ENCODE measurements at places on chromosomes 5 and 9. TPM values are rescaled to one million over a fixed set of nuclear protein-coding genes. Genes with fewer than 3 reads are reported as not detected.

- no peak overlapping the region for H3K27ac ChIP-seq
- DNase-seq, result no peak
- H3K4me3 ChIP-seq, result no peak overlapping the region
- no peaks in the 10 kb centered on the region for H3K27me3 ChIP-seq
- no peaks in the 10 kb centered on the region for H3K36me3 ChIP-seq
Observed at GRCh38 chr5:8870959-8871355, 674.9 kb downstream of the SEMA5A start.

DNA sequence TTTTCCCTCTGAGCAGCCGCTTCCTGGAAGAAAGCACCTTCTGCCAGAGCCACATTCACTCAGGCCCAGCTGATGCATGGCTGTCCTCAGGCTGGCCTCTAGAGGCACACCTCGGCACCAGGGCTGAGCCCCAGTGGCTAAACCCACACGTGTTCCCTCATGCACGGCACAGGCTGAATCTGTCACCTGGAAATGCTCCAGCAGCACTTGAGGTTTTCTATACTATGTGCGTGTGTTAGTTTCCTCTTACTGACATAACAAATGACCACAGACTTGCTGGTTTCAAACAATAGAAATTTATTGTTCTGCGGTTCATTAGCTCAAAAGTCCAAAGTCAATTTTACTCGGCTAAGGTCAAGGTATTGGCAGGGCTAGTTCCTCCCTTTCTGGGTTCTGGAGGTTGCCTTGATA, 141.4 kb downstream of the LRRC70 start:
- peaks cover 6% of the 10 kb centered on the region for H3K27me3 ChIP-seq
- no peaks in the 10 kb centered on the region for H3K36me3 ChIP-seq
- peak; percentile 41 for DNase-seq
- H3K27ac ChIP-seq, result no peak overlapping the region
- no peaks in the 10 kb centered on the region for H3K4me1 ChIP-seq

- DNase-seq, result no peak
- no peaks in the 10 kb centered on the region for H3K27me3 ChIP-seq
- no peak overlapping the region for H3K27ac ChIP-seq
- peaks cover 13% of the 10 kb centered on the region for H3K4me1 ChIP-seq
- H3K4me3 ChIP-seq, result no peak overlapping the region
Observed at GRCh38 chr9:134892820-134893420, 12.3 kb downstream of the FCN2 start.

GRCh38 chr5:11903614-11904264, 507 bp downstream of the CTNND2 start:
- H3K27me3 ChIP-seq, result peaks cover 55% of the 10 kb centered on the region
- H3K4me3 ChIP-seq, result peak overlapping the region; percentile 71
- DNase-seq, result peak; percentile 57
- no peak overlapping the region for H3K27ac ChIP-seq
- H3K36me3 ChIP-seq, result no peaks in the 10 kb centered on the region
- H3K4me1 ChIP-seq, result peaks cover 11% of the 10 kb centered on the region

DNA sequence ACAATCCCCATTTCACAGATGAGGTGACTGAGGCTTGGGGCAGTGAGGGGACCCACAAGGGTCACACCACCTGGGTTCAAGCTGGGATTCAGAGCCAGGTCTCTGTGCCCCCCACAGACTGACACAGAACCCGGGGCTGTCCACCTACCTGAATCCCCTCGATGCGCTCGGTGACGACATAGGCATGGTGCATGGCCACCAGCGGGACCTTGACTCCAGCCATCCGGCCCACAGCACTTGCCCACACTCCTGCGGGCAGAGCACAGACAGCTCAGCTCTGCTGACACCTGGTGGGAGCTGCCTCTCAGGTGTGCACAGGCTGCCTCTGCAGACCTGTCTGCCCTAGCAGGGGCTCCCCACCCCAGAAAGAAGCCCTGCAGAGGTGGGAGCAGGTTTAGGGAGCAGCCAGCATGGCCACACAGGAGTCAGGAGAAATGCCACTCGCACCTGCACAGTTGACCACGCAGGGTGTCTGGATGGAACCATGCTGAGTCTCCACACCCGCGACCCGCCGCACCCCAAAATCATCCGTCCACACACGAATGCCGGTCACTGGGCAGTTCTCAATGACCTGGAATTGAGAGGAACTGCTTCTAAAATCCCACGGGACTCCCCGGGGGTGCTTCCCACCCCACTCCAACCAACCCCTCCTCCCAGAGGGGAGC, 8.4 kb downstream of the SARDH start:
- no peaks in the 10 kb centered on the region for H3K4me1 ChIP-seq
- no peak for DNase-seq
- no peaks in the 10 kb centered on the region for H3K27me3 ChIP-seq
- no peak overlapping the region for H3K27ac ChIP-seq
- no peaks in the 10 kb centered on the region for H3K36me3 ChIP-seq
- no peak overlapping the region for H3K4me3 ChIP-seq

- H3K27me3 ChIP-seq, result no peaks in the 10 kb centered on the region
- DNase-seq, result peak; percentile 70
- peaks cover 12% of the 10 kb centered on the region for H3K4me1 ChIP-seq
- H3K4me3 ChIP-seq, result no peak overlapping the region
- no peaks in the 10 kb centered on the region for H3K36me3 ChIP-seq
Observed at GRCh38 chr5:101306391-101307137, 403.5 kb upstream of the ST8SIA4 start.

DNA sequence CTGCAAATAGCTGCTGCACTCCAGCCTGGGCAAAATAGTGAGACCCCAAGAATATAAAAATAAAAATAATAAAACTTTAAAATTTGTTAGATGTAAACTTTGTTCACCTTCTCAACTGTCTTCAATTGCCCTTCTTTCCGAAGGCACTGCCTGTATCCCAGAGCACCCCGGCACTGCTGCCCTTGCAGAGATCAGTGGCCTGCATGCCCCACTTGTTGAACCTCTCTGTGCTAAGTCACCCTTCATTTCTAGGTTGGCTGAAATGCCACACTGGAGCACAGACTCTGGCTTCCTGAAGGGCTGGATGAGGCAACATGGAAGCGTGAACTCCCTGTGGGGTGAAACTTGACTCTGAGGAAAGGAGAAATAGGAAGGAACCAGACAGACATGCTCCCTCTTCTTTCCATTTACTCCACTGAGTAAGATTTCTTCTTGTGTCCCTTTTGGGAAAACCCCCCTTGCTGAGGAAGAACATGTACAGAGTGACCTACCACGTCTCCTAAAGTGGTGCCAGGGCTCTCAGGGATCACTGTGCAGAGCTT, 8.4 kb upstream of the JMY start:
- no peaks in the 10 kb centered on the region for H3K27me3 ChIP-seq
- no peak for DNase-seq
- peaks cover 14% of the 10 kb centered on the region for H3K4me1 ChIP-seq
- no peak overlapping the region for H3K27ac ChIP-seq

GRCh38 chr5:59180515-59180914, 597.6 kb downstream of the RAB3C start:
- no peaks in the 10 kb centered on the region for H3K27me3 ChIP-seq
- H3K4me1 ChIP-seq, result no peaks in the 10 kb centered on the region
- H3K27ac ChIP-seq, result no peak overlapping the region
- H3K4me3 ChIP-seq, result no peak overlapping the region

GRCh38 chr9:35962126-35962906, 4.4 kb upstream of the OR2S2 start:
- no peaks in the 10 kb centered on the region for H3K36me3 ChIP-seq
- H3K27me3 ChIP-seq, result no peaks in the 10 kb centered on the region
- DNase-seq, result peak; percentile 56

GRCh38 chr9:35563791-35564197, 41.3 kb upstream of the TESK1 start:
- DNase-seq, result no peak
- H3K4me3 ChIP-seq, result no peak overlapping the region
- H3K27me3 ChIP-seq, result no peaks in the 10 kb centered on the region
- no peak overlapping the region for H3K27ac ChIP-seq

DNA sequence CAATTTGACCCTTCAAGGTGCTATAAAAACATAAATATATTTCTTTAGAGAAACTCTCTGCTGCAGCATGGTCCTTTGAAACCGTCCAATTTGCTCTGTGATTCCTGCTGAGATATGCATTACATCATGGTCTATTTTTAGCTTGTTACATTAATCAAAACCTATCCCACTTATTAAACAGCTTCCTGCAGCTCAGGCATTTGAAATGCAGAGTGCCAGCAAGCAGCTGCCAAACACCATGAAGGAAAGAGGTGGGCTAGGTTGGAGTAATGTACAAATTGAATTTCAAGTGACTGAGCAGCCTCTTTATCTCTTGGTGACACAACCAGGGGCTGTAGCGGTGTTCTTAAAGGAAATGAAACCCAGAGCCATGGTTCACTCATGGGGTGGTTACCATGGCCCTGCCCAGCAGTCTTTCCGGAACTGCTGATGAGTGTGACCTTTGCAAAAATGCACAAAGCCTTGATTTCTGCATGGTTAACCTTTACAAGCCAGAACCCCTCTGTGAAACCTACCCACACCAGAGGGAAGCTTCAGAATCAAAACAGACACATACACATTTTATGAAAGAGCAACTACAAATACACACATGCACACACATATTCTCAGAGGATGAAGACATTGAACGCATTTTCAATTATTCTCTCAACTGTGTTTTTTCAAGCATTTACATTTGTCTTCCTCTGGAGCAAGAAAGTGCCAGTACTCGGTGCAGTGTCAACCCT, 155.8 kb upstream of the ZNF608 start:
- H3K36me3 ChIP-seq, result no peaks in the 10 kb centered on the region
- no peaks in the 10 kb centered on the region for H3K27me3 ChIP-seq
- H3K4me1 ChIP-seq, result peaks cover 6% of the 10 kb centered on the region
- H3K4me3 ChIP-seq, result no peak overlapping the region
- no peak overlapping the region for H3K27ac ChIP-seq

GRCh38 chr5:163306421-163306820, 131.0 kb upstream of the CCNG1 start:
- H3K36me3 ChIP-seq, result no peaks in the 10 kb centered on the region
- H3K27me3 ChIP-seq, result peaks cover 19% of the 10 kb centered on the region
- H3K4me3 ChIP-seq, result no peak overlapping the region
- no peaks in the 10 kb centered on the region for H3K4me1 ChIP-seq

DNA sequence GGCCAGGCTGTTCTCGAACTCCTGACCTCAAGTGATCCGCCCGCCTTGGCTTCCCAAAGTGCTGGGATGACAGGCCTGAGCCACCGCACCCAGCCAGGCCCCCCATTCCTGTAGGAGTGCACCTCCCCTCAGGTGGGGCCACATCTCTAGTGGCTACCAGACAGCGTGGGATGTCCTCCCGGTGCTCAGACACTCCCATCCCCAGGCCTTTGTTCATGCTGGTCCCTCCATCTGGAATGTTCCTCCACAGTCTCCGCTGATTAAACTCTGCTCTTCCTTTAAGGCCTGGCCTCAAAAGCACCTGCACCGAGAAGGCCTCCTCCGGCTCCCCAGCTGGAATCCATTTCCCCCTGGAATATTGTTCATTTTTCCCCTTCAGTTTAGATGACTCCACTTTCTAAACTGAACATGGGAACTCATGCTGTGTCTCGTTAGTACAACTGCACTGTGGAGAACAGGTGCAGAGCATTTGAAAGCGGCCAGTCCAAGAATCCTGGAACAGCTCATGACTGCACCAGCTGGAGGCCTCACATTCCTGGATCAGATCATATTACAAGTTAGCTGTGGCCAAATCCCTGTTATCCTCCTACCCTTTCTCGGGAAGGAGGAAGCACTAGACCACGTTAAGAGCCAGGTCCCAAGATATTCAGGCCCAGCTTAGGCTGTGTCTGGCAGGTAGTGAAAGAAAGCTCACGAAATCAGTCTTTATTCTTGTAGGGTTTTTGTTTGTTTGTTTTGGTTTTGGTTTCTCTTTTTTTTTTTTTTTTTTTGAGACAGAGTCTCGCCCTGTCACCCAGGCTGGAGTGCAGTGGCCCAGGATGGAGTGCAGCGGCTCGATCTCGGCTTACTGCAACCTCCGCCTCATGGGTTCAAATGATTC, 10.8 kb upstream of the PRRC2B start:
- H3K36me3 ChIP-seq, result no peaks in the 10 kb centered on the region
- H3K27me3 ChIP-seq, result no peaks in the 10 kb centered on the region
- H3K4me1 ChIP-seq, result peaks cover 8% of the 10 kb centered on the region
- H3K4me3 ChIP-seq, result no peak overlapping the region
- peak; percentile 67 for DNase-seq

DNA sequence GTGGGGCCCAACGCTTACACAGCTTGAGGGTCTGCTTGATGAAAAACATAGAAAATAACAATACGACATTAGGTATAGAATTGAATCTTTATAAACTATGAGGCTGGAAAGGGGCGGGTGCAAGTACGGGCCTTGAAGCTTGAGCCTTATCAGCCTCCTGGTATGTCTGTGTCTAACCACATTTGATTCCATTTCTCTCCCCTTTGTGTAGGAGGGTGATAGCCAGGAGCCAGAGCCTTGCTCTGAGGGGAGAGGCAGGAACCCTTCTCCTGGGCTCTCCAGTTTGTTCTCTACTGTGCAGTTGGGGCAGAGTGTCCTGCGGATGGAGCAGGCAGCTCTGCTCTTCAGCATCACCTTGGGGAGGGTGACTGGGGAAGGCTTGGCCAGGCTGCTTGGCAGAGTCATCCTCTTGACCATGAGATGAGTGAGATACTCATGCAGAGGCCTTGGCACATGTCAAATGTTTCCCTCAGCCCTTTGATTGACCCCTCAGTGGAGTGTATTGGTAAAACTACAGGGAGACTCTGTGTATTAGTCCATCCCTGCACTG, 153.5 kb downstream of the SEMA6A start:
- H3K27ac ChIP-seq, result no peak overlapping the region
- no peaks in the 10 kb centered on the region for H3K36me3 ChIP-seq
- no peaks in the 10 kb centered on the region for H3K27me3 ChIP-seq
- no peaks in the 10 kb centered on the region for H3K4me1 ChIP-seq

- peak; percentile 25 for DNase-seq
- no peaks in the 10 kb centered on the region for H3K27me3 ChIP-seq
- peaks cover 19% of the 10 kb centered on the region for H3K4me1 ChIP-seq
- H3K36me3 ChIP-seq, result no peaks in the 10 kb centered on the region
Observed at GRCh38 chr5:151222790-151223446, 974 bp downstream of the CCDC69 start.

DNA sequence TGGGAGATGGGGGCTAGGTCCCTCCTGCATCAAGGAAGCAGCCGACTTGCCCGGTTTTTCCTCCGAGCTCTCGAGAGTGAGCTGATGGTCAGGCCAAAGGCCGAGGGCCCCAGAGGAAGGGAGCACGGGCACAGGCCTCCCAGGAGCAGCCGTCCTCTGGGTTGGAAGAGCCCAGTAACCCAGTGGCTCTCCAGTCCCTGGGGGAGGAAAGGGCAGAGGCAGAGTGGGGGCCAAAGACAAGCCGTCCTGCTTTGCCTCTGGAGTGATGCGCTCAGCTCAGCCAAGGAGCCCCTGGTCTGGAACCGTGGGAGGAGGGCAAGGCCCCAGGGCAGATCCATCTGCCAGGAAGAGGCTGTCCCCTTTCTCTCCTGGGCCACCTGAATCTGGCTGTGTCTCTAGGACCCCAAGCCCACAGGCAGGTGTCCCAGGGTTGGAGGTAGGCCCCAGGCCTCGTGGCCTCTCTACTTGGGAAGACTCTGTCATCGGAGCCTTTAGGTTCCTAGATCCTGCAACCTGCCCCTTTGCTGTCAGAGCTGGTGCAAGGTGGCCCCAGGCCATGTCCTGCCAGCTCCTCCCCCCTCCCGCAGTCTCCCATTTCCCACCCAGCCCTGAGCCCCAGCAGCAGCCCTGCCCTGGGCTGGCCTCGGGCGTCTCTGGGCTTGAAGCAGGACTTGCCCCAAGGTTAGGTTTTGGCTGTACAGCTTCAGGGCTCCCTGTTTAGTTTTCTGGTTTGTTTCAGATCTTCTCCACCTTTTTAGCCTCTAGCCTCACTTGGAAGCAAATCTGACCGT, 224.1 kb downstream of the CACNA1B start:
- H3K27me3 ChIP-seq, result 0 out of 2 replicates have a peak, but pooled peaks cover 5% of the 10 kb centered on the region
- H3K36me3 ChIP-seq, result no peaks in the 10 kb centered on the region
- DNase-seq, result no peak
- H3K4me3 ChIP-seq, result no peak overlapping the region
- H3K27ac ChIP-seq, result no peak overlapping the region

ZFP37 gene
- not detected for total RNA-seq

ZNF354B gene
- total RNA-seq, result 6.2 TPM

GEMIN5 gene
- total RNA-seq, result 19.8 TPM

SHISAL2B gene
- total RNA-seq, result not detected

ANKRD31 gene
- 0.26 TPM for total RNA-seq

TMEM174 gene
- total RNA-seq, result not detected

Data from PC-3 (cell line).